ENCODE measurements at places on chromosomes 13 and 19. TPM values are rescaled to one million over a fixed set of nuclear protein-coding genes. Genes with fewer than 3 reads are reported as not detected.
A peak's percentile ranks its signal among the peaks of the same experiment; 100 is the strongest.

Gene IGFLR1
- polyA plus RNA-seq, result 5.8 TPM

Gene SLC5A5
- polyA plus RNA-seq, result not detected

Gene FFAR3
- 0.04 TPM for polyA plus RNA-seq

Gene SLC8A2
- polyA plus RNA-seq, result not detected

Gene ZNF829
- 0.65 TPM for polyA plus RNA-seq

DNA sequence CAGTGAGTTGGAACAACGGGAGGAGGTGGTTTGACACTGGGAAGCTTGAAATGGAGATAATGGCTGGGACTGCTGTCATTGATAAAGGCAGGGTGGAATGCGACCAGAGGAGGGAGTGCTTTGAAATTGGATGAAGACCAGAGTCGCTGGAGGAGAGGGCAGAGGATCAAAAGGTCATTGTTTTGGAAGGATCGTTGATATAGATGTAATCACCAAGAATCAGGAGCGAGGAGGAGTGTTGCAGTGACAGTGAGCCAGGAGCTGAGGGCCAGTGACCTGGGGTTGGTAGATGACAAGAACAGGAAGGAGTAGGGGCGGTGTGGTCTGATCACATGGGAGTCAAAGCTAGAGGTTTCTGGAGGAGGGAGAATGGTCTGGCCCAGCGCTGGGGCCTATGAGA, 25.3 kb downstream of the TM9SF2 start:
- H3K4me3 ChIP-seq, result no peak overlapping the region
- H3K36me3 ChIP-seq, result peaks cover 72% of the 10 kb centered on the region

- DNase-seq, result no peak
- H3K4me1 ChIP-seq, result peaks cover 17% of the 10 kb centered on the region
- H3K27me3 ChIP-seq, result no peaks in the 10 kb centered on the region
- no peak overlapping the region for H3K4me3 ChIP-seq
Measured at GRCh38 chr19:5588441-5588840, 20.7 kb upstream of the TINCR start.

DNA sequence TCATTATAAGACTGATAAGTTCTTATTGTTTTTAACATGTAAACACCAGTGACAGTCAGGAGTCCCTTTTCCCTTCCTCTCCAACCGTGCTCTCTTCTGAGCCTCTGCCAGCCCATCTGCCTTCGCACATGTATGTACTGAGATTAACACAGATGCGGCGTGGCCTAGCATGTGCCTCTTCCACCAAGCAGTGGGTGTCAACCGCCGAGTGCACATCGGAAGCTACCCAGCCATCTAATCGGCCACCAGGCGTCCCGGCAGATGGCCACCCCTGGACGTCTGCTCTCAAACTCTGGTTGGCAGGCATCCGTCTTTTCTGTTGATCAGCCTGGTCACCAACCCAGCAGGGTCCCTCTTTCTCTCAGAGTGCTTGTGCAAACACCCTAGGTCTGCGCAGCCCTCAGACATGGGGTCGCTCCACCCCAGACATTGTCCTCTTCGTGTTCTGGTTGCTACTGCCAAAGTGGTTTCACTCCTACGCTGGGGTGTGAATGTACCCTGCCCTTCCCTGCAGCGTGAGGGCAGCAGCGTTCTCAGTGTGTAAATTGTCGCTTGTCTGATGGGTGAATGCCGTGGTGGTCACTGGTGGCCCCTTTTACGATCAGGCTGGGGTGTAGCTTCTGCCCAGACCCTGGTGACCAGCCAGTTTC, 57.7 kb upstream of the LDLR start:
- H3K27me3 ChIP-seq, result no peaks in the 10 kb centered on the region
- H3K4me3 ChIP-seq, result no peak overlapping the region
- DNase-seq, result no peak
- no peaks in the 10 kb centered on the region for H3K36me3 ChIP-seq

DNA sequence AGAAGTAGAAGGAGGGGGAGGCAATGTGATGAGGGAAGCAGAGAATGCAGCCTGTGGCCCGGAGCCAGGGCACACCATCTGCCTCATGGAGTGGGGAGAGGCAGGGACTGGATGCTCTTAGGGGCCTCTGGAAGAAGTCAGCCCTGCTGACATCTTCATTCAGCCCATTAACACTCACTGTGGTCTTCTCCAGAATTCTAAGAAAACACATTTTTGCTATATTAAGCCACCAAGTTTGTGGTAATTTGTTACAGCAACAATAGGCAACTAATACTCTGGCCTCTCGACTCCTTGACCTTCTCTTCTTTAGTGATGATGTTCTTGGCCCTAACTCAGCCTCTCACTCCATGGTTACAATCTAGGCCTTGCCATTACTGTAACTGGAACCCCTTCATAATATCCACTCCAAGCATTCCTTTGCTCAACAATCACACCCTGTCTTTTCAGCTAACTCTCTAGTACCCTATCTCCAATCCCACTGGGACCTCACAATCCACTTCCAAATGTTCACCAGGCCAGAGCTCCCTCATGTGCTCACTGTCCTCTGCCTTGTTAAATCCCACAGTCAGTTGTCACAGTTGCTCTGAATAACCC, 98.5 kb downstream of the MIPEP start:
- H3K4me3 ChIP-seq, result no peak overlapping the region
- DNase-seq, result no peak
- H3K36me3 ChIP-seq, result no peaks in the 10 kb centered on the region
- no peaks in the 10 kb centered on the region for H3K27me3 ChIP-seq
- peaks cover 9% of the 10 kb centered on the region for H3K4me1 ChIP-seq

DNA sequence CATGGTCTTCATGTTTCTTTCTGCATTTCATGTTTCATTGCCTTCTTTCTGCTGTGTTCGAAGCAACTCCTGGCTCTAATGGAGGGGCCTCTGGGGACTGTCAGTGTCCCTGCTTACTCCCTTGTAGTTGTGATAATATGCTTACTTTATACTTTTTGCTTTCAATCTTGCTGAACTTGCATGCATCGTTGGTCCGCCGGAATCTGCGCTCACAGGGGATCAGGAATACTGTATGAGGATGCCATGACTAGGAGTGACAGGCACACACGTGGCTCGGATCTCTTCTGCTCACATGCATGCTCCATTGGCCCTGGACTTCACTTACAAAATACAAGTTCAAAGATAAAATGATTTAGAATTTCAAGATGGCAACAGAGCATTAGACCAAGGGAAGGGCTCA, 108.8 kb downstream of the SIPA1L3 start:
- H3K27ac ChIP-seq, result no peak overlapping the region
- DNase-seq, result no peak

- no peak overlapping the region for H3K4me3 ChIP-seq
- no peak for DNase-seq
- H3K27me3 ChIP-seq, result no peaks in the 10 kb centered on the region
- no peaks in the 10 kb centered on the region for H3K4me1 ChIP-seq
- H3K36me3 ChIP-seq, result no peaks in the 10 kb centered on the region
Measured at GRCh38 chr19:32318884-32319520, 26.4 kb upstream of the ZNF507 start.

DNA sequence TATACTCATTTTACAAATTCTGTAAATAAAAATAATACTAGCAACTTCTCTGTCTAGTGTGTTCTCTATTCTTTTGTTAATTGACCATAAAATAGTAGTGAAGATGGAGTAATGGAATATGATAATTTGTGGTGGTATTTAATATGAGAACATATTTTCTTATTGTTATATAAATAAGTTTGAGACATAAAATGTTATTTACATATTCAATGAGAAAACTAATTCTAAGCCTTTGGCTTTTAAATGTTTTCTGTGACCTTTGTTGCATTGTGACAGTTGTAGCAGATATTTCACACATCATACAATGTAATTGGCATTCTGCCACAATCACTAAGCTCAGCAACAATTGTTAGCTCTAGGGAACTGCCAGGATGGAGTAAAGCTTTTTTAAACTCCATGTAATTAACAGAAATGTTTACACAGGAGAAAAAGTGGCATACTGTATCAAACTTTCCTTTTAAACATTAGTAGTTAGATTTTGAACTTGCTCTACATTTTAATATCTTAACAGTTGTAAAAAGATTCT, 562.1 kb upstream of the PCDH9 start:
- H3K36me3 ChIP-seq, result no peaks in the 10 kb centered on the region
- H3K27me3 ChIP-seq, result no peaks in the 10 kb centered on the region
- H3K4me3 ChIP-seq, result no peak overlapping the region
- no peaks in the 10 kb centered on the region for H3K4me1 ChIP-seq

- no peak overlapping the region for H3K27ac ChIP-seq
- no peak for DNase-seq
- no peaks in the 10 kb centered on the region for H3K27me3 ChIP-seq
- H3K4me3 ChIP-seq, result no peak overlapping the region
Measured at GRCh38 chr13:29509999-29510589, 85.4 kb downstream of the SLC7A1 start.

DNA sequence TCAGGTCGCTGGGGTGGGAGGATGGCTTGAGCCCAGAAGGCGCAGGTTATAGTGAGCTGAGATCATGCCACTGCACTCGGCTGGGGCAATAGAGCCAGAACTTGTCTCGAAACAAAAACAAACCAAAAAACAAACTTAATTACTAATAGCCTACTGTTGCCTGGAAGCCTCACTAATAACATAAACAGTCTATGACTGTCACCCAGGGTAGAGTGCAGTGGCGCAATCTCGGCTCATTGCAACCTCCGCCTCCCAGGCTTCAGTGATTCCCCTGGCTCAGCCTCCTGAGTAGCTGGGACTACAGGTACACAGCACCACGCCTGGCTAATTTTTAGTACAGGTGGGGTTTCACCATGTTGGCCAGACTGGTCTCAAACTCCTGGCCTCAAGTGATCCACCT, 18.0 kb downstream of the CATSPERD start:
- no peaks in the 10 kb centered on the region for H3K4me1 ChIP-seq
- no peak overlapping the region for H3K4me3 ChIP-seq
- no peak for DNase-seq
- H3K27ac ChIP-seq, result no peak overlapping the region
- H3K27me3 ChIP-seq, result no peaks in the 10 kb centered on the region

GRCh38 chr19:45767410-45767880, 1.6 kb downstream of the SIX5 start:
- no peaks in the 10 kb centered on the region for H3K36me3 ChIP-seq
- peaks cover 34% of the 10 kb centered on the region for H3K4me1 ChIP-seq
- peak; percentile 83 for DNase-seq
- peak overlapping the region; percentile 95 for H3K27ac ChIP-seq
- H3K4me3 ChIP-seq, result peak overlapping the region; percentile 87
- H3K27me3 ChIP-seq, result no peaks in the 10 kb centered on the region

DNA sequence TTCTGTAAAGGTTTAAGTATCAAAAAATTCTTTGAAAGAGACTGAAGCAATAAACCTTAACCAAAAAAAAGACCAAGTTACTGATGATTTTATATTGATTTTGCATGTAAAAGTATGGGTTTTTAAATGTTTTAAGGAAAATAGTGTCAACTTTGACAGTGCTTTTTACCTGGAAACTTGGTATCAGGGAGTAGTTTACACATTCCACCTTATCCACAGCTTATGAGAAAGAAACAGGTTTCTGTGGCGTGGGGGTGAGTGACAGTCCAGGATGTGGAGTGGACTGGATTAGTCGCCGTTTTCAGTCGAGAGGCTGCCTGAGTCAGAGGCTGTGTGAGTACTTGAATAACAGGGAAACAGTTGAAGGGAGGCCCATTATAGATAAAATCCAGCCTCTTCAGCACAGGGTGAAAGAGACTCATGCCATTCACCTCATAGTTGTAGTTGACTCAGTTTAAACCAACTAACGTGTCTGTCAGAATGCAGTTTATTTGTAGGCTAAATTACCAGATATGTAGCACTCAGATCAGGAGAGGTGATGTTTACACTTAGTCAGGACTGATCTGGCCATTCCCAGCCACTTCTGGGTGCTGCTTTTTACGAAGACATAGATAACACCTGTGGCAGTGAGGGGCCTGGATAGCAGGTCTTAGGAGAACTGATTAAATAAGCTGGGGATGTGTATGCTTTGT, 595 bp upstream of the GPR183 start:
- no peaks in the 10 kb centered on the region for H3K36me3 ChIP-seq
- no peaks in the 10 kb centered on the region for H3K27me3 ChIP-seq
- peaks cover 20% of the 10 kb centered on the region for H3K4me1 ChIP-seq
- DNase-seq, result no peak
- H3K4me3 ChIP-seq, result no peak overlapping the region

DNA sequence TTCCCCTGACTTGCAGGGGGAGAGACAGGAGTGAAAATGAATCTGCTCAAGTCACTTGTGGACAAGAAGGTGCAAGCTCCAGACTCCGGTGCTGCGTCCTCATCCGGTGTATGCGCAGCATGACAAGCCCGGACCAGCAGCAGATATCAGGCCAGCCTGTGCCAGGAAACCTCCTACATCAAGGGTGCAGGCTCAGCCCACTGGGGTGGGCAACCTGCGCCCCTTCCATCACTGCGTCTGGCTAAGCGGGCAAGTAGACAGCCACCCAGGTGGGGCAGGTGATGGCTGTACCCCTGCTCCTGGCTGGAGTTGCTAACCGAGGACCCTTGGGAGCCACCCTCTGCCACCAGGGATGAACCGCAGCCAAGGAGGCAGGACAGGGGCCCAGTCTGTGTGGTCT, 32.9 kb upstream of the SLC15A1 start:
- no peaks in the 10 kb centered on the region for H3K36me3 ChIP-seq
- no peak for DNase-seq
- no peaks in the 10 kb centered on the region for H3K27me3 ChIP-seq

DNA sequence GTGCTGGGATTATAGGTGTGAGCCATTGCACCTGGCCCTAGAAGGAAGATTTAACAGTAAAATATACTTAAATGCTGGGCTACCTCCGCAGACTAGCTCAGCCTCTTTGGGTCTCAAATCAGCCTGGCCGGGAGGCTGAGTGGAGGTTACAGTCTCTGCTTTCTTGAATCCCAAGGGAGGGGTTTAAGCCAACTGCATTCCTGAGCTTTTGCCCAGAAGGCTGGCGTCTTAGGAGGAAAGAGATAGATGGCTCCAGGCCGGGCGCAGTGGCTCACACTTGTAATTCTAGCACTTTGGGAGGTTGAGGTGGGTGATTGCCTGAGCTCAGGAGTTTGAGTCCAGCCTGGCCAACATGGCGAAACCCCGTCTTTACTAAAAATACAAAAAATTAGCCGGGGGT, 623 bp upstream of the C5AR1 start:
- H3K36me3 ChIP-seq, result no peaks in the 10 kb centered on the region
- no peaks in the 10 kb centered on the region for H3K4me1 ChIP-seq
- H3K27me3 ChIP-seq, result no peaks in the 10 kb centered on the region
- no peak for DNase-seq

GRCh38 chr13:44030615-44031014, 150.9 kb downstream of the LACC1 start:
- H3K36me3 ChIP-seq, result no peaks in the 10 kb centered on the region
- peak; percentile 71 for DNase-seq
- H3K4me1 ChIP-seq, result peaks cover 12% of the 10 kb centered on the region

DNA sequence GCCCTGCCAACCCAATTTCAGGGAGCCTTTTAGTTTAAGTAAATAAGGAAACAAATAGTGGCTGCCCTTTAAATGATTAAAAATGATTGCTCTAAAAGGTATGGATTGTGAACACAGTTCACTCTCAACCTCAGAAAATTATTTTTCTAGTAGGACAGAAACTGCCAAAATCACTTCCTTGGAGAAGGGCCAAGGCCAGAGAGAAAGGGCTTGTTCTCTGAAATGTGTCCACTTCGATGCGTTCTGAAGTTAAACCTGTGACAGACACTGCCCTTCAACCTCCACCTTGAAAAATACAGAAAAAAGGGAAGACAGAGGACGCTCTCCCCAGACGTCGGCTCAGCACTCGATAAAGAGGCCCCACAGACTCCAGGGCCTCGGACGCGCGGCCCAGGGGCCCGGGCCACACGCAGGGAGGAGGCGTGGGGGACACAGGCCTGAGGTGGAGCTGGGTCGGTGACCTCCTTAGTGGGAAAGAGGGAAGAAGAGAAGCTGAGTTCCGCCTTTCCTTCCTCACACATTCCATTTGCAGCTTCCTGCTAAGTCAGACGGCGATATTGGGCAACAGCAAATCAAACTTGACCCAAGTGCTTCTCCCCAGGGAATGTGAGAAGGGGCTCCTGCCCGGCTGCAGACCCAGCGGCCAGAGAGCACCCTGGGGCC, 63.6 kb downstream of the RASA3 start:
- peaks cover 46% of the 10 kb centered on the region for H3K4me1 ChIP-seq
- peak overlapping the region; percentile 73 for H3K27ac ChIP-seq
- H3K27me3 ChIP-seq, result no peaks in the 10 kb centered on the region
- no peak overlapping the region for H3K4me3 ChIP-seq
- DNase-seq, result no peak

Measured in psoas muscle (tissue), 8 donors.